ENCODE measurements at places on chromosomes 2 and 18. TPM values are rescaled to one million over a fixed set of nuclear protein-coding genes. Genes with fewer than 3 reads are reported as not detected.

Gene ZCCHC2
- polyA plus RNA-seq = 11.7 TPM

Gene SULT1C4
- polyA plus RNA-seq = 1.7 TPM

Gene SLC9A4
- polyA plus RNA-seq = not detected

Gene ABCA12
- 0.06 TPM for polyA plus RNA-seq

Gene EMILIN1
- 98.6 TPM for polyA plus RNA-seq

Gene FLACC1
- polyA plus RNA-seq = 1.0 TPM

Gene RPL37A
- 4,048 TPM for polyA plus RNA-seq

Gene ABCG5
- not detected for polyA plus RNA-seq

Gene IL36A
- polyA plus RNA-seq = not detected

Gene CTNNA2
- 0.01 TPM for polyA plus RNA-seq

Gene LAMA1
- polyA plus RNA-seq = 1.2 TPM

Gene GULP1
- polyA plus RNA-seq = 9.1 TPM

DNA sequence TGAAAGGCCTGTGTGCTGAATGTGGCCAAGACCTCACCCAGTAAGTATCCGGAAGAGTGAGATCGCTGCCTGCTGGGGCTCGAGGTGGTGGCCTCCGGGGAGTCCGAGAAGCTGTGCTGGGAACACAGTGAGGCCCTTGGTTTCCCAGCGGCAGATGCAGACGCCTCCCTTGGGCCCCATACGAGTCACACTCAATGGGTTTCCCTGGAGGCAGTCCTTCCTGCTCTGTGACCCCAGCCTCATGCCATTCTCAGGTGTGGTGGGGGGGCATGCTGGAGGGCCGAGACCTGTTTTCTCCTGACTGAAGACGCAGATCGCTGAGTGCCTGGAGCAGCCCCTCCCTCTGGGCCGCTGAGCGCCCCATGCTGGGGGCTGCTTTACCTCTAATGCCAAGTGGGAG is 15.7 kb downstream of the CTDP1 start:
- H3K27me3 ChIP-seq = no peaks in the 10 kb centered on the region
- H3K4me3 ChIP-seq = no peak overlapping the region
- no peak overlapping the region for H3K27ac ChIP-seq
- H3K4me1 ChIP-seq = no peaks in the 10 kb centered on the region

DNA sequence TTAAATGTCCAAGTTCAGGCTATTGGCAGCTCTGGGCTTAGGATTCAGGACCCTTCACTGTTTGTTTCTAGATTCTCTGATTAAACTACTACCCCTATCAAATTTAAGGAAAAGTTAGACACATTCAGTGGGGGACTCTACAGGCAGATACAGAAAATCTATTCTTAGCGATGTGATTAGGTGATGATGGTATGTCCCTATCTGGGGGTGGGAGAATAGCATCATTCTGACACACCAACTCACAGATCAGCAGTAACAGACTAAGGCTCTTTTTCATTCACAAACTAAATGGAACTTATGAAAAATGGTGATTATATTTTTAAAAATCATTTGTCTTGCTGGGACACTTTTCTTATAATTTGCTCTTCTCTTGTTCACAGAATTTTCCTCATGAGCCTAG is 232.9 kb upstream of the CDH2 start:
- no peak overlapping the region for H3K27ac ChIP-seq
- DNase-seq = no peak
- H3K27me3 ChIP-seq = no peaks in the 10 kb centered on the region
- no peaks in the 10 kb centered on the region for H3K4me1 ChIP-seq
- H3K4me3 ChIP-seq = no peak overlapping the region
